ENCODE measurements at places on chromosomes 6 and 20. TPM values are rescaled to one million over a fixed set of nuclear protein-coding genes. Genes with fewer than 3 reads are reported as not detected.

The TAAR6 gene
- not detected for polyA plus RNA-seq

The CRISP3 gene
- 0.42 TPM for polyA plus RNA-seq

The ZSCAN16 gene
- polyA plus RNA-seq = 12.9 TPM

The BLOC1S5 gene
- 38.0 TPM for polyA plus RNA-seq

The OLIG3 gene
- polyA plus RNA-seq = not detected

GRCh38 chr6:138382498-138383265, 5.0 kb downstream of the SMIM28 start:
- DNase-seq = no peak

DNA sequence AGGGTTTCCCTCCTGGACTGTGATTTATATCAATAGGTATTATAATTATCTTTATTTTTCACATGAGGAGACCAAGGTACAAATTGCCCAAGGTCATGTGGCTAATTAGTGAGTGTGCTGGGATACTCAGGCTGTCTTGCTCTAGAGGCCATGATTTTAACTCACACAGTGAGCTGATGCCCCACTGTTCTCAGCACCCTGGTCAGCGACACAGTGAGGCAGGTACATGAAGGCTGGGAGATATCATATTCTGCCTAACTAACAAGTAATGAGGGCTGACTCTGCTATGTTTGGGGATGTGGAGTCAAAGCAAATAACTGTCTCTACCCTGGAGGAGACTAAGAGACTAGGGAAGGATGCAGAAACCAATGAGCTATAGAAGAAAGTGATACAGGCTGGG, 501.1 kb downstream of the PTPRT start:
- DNase-seq = peak; percentile 33

GRCh38 chr20:10216146-10216791, 2.4 kb upstream of the SNAP25 start:
- no peak for DNase-seq

DNA sequence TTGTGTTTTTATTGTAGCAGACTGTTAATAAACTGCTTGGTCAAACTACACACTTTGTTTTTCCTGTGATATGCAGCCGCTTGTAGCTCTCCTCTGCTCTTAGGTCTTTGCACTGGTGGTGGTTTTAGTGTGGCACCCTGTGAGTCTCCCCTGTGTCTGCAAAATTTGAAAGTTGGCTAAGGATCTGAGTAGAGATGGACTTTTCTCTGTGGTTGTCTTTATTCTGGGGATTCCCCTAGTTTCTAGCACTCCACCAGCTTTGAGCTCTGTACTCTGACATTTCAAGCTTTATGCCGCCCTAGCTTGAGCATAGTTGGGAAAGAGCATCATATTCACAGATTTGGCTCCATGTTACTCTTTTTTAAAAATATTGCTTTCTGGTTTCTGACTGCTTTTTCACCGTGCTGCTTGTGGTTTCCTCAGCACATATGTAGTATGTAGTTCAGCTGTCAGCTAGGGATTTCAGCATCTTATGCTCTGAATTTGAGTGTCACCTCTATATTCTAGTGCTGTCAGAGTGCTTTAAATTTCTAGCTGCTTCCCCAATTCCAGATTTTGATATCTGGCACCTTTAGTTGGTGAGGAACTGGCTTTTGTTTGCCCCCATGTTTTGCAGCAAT, 25.4 kb downstream of the CDYL start:
- DNase-seq = no peak

DNA sequence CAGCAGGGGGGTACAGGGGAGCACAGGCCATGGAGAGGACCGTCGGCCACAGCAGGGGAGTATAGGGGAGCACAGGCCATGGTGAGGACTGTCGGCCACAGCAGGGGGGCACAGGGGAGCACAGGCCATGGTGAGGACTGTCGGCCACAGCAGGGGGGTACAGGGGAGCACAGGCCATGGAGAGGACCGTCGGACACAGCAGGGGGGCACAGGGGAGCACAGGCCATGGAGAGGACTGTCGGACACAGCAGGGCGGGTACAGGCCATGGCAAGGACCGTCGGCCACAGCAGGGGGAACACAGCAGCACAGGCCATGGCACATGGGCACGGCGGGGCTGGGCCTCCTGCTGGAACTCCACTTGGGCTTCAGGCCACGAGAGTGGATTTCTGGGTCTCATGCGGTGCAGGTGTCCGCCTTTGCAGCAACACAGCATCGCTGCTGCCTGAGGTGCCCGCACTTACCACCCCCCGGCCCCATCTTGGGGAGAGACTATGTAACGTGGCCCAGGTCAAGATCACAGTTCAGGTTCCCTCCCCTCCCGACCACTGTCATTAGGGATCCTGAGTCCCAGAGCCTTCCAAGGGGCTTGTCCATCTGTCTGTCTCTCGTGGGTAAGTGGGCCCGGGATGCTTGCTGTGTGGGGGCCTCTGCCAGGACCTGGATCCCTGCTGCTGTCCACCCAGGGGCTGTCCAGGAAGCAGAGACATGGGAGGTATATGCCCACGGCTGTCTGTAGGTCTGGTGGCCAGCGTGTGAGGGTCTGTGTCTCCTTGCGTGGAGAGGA, 2.5 kb downstream of the NPBWR2 start:
- no peak for DNase-seq

DNA sequence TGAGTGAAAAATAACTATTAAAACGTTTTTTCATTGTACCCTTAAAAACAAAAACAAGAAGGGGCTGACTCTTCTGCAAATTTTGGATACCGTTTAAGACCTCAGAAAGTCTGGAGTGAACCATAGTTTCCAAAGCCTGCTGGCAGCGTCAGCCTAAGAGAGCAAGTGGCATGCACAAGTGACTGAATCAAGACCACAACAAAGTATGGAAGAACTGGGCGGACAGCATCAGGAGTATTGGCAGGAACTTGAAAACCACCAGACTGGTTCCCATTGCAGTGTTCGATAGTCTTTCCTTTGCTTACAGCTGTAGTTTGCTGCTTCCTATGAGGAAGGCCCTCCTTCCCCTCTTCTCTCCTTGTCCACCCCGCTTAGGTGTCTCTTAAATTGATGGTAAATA, 33.7 kb upstream of the MYLIP start:
- no peak for DNase-seq

GRCh38 chr20:34831936-34832335, 6.5 kb upstream of the NCOA6 start:
- no peak for DNase-seq

DNA sequence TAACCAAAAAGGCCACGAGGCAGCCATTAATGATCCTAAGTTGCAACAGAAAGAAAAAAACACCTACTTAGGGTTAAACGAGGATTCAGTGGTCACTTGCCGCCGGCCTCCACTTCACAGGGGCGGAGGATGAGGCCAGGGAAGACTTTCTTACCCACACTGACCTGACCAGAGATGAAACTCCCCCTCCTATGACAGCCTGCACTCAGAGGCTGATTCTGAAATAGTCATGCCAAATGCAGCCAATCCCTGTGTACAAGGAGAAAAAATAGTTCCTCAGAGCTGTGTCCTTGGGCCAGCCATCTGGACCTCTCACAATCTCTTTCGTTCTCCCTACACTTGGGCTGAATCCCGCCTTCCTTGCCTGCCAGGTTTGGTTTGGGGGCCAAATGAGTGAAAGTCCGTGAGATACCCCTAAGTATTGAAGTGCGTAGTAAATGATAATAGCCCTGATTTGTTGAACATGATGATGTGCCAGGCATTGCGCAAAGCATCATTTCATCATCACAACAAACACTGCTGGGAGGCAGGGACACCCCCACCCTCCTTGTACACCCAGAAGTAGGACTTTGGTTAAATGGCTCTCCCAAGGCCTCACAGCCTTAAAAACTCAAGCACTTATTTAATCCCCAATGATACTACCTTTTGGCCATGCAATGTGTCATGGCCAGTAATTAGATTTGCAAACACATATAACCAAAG, 3.2 kb upstream of the IRF4 start:
- no peak for DNase-seq

GRCh38 chr6:27293436-27294098, 18.5 kb downstream of the POM121L2 start:
- no peak for DNase-seq

- no peak for DNase-seq
These were observed 68.2 kb downstream of the FAM120B start for GRCh38 chr6:170374571-170375444.

DNA sequence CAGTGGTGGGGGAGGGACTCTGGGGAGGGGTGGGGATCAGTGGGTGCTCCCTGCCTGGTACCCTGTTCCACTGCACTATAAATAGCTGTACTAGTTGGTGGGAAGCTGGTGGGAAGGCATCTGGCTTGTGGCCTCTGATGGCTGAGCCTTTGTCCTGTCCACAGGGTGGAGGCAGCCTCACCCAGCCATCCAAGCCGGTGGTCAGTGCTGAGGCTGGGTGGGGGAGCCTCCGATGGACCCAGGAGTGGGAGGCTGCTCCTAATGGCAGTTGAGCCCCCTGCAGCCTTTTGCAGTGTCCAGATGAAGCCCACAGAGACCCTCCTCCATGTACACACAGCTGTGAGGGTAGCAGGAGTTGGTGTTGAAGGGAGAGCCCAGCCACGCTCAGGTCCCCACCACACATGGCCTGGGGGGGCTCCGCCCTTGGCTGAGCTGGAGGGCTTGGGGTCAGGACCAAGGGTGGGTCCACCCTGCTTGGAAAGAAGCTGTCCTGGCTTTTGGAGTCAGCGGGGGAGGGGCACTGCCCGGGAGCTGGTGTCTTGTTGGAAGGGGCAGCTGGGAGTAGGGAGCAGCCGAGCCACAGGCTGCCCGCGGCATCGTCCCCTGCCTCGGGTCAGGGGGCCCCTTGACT, 2.5 kb downstream of the PPDPF start:
- no peak for DNase-seq

GRCh38 chr6:149905371-149905910, 7.5 kb upstream of the RAET1E start:
- no peak for DNase-seq

- DNase-seq = no peak
These were observed 198.4 kb upstream of the SOX4 start for GRCh38 chr6:21395121-21395520.

DNA sequence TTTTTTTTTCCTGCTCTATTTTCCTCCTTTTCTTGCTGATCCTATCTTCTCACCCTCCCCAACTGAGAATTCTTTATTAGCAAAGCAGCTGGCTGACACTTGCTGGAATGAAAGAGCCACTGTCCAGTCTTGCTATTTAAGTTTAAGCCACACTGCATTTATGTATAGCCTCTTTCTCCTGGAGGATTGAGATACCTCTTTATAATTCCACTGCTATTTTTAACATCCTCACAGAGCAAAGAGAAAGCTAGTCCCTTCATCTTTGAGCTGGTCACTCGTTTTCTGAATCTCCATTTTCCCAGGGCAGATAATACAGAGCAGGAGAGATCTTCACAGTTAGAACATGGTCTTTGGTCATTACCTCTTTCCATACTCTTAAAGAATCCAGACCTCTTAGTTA, 36.0 kb upstream of the EEF1A1 start:
- no peak for DNase-seq

DNA sequence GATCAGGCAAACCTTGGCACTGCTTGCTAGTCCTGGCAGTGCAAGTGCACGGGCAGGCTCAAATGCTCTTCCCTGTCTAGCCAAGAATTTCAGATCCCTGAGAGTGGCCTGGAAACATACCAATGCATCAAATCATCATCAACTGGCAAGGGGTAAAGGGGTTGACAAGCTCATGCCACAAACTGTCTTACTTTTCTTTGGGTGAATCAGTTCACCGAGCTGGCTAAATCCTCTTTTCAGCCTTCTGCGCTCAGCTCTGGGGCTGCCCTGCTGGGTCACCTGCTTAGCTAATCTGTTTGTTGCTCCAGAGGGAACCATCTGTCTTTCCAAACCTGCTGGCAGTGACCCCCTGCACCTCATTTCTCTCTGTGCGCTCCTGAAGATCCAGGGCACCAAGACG, 59.5 kb downstream of the LYRM4 start:
- DNase-seq = no peak

GRCh38 chr6:40947876-40948526, 91.0 kb downstream of the UNC5CL start:
- DNase-seq = no peak

DNA sequence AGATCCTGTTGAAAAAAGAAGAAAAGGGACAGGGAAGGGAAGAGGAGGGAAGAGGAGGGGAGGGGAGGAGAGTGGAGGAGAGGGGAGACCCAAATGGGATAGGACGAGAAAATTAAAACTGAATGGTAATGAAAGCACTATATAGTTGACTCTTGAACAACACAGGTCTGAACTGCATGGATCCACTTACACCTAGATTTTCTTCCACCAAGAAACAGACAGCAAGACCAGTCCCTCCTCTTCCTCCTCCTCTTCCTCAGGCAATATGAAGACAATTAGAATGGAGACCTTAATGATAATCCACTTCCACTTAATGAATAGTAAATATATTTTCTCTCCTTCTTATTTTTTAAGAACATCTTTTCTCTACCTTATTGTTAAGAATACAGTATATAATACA, 113.5 kb downstream of the EPB41L2 start:
- no peak for DNase-seq

- no peak for DNase-seq
These were observed 5.1 kb downstream of the BLOC1S5 start for GRCh38 chr6:8059129-8059528.

- no peak for DNase-seq
These were observed 24.9 kb upstream of the PHACTR2 start for GRCh38 chr6:143652841-143653331.

DNA sequence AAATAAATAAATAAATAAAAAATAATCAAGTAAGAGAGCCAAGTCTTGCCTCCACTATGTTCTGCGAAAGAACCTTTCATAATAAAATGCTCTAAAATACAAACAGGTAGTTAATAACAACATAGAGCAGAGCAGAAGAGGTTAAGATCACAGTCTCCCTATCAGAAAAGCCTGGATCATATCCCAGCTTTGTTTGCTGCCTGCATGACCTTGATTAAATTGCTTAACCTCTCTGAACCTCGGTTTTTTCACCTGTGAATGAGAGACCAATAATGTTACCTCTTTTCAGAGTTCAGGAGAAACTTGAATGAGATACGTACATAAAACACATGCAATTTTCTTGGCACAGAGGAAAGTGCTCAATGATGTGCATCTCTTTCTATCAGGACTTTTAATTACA, 44.4 kb downstream of the ARHGAP18 start:
- no peak for DNase-seq

DNA sequence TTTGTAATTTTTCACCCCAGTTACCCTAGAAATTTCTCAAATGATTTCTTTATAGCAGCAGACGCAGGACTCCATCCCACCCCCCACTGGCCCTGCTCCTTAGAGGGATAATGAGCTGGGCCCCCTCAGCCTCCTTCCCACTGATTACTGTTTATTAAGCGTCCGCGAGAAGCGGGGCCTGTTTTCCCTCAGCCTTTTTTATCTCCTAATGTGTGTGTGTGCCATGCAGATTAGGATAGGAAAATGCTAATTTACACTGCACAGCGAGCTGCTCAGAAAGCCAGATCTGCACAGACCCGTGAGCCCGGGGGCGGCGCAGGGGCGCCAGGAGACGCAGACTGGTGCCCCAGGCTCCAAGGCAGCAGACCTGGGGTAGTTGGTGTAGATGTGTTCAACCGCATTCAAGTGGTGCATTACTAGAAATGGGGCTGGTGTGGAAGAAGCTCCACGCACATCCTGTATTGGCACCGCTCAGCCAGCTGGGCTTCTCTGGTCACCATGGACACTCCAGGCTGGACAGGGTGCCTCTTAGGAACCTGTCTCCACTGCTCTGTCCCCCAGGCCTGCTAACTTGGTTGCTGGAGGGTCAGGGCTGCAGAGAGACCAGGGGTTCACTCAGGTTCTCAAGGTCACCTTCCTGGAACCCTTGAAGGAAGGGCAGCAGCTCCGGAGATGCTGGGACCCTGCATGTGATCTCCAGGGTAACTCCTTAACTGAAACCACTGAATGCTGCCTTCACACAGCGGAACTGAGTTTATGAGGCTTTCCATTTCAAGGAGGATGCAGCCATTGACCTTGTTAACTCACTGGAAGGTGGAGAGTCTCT, 256.3 kb downstream of the ERMARD start:
- DNase-seq = peak; percentile 24

Data from right renal pelvis (tissue), 4 donors.